ENCODE measurements at places on chromosomes 13 and 19. TPM values are rescaled to one million over a fixed set of nuclear protein-coding genes. Genes with fewer than 3 reads are reported as not detected.

DNA sequence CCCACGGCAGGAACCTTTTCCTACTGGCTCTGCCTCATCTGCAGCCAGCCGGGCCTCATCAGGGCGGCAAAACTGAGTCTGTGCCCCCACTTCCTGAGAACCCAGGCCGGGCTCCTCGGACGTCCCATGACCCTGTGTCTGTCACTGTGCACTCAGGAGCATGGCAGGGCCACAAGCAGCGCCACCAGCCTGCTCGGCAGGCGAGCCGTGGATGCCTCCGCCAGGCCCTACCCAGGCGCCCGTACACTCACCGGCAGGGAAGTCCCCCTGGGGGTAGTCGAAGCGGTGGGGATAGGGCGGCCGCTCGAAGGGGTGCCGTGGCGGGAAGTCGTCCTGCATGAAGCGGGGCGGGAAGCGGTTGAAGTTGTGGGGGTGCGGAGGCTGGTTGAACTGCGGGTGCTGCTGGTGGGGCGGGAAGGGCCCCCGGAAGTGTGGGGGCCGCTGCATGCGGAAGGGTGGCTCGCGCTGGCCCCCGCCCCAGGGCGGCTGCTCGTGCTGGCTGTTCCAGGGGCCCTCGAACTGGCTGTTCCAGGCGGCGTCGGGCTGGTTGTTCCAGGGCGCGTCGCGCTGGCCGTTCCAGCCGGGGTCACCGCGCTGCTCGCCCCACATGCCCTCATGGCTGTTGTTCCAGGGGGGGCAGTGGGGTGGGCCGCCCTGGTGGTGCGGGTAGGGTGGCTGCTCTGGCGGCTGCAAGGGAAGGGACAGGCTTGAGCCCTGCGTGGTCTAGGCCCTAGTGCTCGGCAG, 17.1 kb downstream of the CHERP start:
- no peak overlapping the region for H3K27ac ChIP-seq
- no peaks in the 10 kb centered on the region for H3K4me1 ChIP-seq
- DNase-seq = no peak
- H3K4me3 ChIP-seq = no peak overlapping the region

- H3K4me1 ChIP-seq = no peaks in the 10 kb centered on the region
- H3K4me3 ChIP-seq = no peak overlapping the region
- no peak for DNase-seq
- H3K27ac ChIP-seq = no peak overlapping the region
- H3K36me3 ChIP-seq = no peaks in the 10 kb centered on the region
- H3K27me3 ChIP-seq = no peaks in the 10 kb centered on the region
These were observed 241.9 kb downstream of the UQCRFS1 start for GRCh38 chr19:28971049-28971448.

PROZ gene
- polyA plus RNA-seq = 0.17 TPM

- no peak overlapping the region for H3K4me3 ChIP-seq
- no peak overlapping the region for H3K27ac ChIP-seq
- H3K4me1 ChIP-seq = peaks cover 17% of the 10 kb centered on the region
- H3K36me3 ChIP-seq = peaks cover 32% of the 10 kb centered on the region
- no peaks in the 10 kb centered on the region for H3K27me3 ChIP-seq
- DNase-seq = no peak
These were observed 12.7 kb downstream of the ZNF574 start for GRCh38 chr19:42088471-42089190.

DNA sequence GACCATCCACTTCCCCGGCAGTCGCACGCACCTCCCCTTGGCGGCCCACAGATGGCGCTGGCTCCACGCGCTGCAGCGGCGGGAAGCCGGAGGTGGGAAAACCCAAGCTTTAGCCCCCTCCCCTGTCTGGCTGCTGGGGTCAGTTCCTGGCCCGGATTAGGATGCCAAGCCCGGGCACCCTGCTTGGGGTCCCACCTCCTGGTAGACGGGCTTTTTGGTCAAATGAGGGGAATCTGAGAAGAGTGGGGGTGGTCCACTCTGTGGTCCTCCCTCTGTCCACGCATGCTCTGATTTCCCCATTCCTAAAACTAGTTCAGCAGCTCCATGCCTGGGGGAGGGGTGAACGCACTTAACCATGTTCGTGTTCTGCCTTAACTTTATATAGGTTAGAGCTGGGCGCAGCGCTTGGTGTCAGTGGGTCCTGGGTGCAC, 8.1 kb upstream of the ADGRE2 start:
- no peaks in the 10 kb centered on the region for H3K36me3 ChIP-seq
- peak; percentile 41 for DNase-seq
- peaks cover 54% of the 10 kb centered on the region for H3K4me1 ChIP-seq
- H3K27ac ChIP-seq = peak overlapping the region; percentile 92
- H3K27me3 ChIP-seq = no peaks in the 10 kb centered on the region

GRCh38 chr19:20078581-20079031, 806 bp downstream of the ZNF90 start:
- H3K36me3 ChIP-seq = no peaks in the 10 kb centered on the region
- peaks cover 17% of the 10 kb centered on the region for H3K4me1 ChIP-seq
- no peak for DNase-seq

DNA sequence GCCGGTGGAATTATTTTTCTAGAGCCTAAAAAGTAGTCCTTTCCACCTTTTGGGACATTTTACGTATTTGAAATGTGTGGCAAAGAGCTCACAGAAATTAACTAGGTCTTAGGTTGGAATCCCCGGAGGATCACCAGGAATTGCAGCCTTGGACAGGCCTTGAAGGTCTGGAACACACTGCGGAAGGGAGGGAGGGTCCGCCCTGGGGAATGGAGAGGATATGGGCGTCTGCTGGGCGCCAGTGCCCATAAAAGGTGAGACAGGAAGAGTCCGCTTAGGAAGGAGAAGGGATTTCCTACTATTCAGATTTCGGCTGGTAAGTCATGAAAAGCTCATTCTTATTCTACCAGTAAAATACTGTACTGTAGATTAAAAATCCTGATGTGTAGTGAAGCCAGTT, 111.9 kb downstream of the COL4A2 start:
- H3K27ac ChIP-seq = no peak overlapping the region
- no peaks in the 10 kb centered on the region for H3K36me3 ChIP-seq
- no peak overlapping the region for H3K4me3 ChIP-seq
- H3K27me3 ChIP-seq = peaks cover 37% of the 10 kb centered on the region

DNA sequence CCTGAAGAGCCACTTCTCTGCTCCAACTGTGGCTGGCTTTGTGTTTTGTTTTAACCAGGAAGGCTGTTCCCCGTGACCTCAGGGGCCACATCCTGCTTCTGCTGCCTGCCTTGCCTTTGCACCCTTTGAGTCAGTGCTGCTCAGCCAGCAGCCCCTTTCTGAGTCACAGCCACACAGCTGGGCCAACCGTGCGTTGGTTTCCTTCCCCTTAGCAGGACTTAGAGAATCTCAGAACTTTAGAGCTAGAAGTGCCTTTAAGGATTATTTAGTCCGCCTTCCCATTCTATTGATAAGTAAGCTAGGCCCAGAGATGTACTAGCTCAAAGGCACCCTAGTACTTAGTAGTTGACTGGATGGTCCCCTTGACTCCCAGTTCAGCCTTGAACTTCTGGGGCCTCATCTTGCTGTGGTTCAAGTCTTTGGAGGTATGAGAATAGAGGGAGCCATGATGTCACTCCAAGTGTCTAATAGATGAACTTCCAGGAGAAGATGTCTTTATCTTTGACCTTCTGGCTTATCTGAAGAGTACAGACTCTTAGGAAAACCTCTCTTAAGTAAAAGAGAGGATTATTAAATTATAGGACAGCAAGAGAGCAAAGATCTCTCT, 8.0 kb downstream of the RGCC start:
- H3K27ac ChIP-seq = peak overlapping the region; percentile 89
- peak overlapping the region; percentile 22 for H3K4me3 ChIP-seq
- H3K4me1 ChIP-seq = peaks cover 49% of the 10 kb centered on the region
- H3K36me3 ChIP-seq = peaks cover 3% of the 10 kb centered on the region
- peak; percentile 97 for DNase-seq
- no peaks in the 10 kb centered on the region for H3K27me3 ChIP-seq

- H3K27ac ChIP-seq = no peak overlapping the region
- H3K36me3 ChIP-seq = no peaks in the 10 kb centered on the region
- H3K4me3 ChIP-seq = no peak overlapping the region
- H3K4me1 ChIP-seq = no peaks in the 10 kb centered on the region
- no peak for DNase-seq
- H3K27me3 ChIP-seq = no peaks in the 10 kb centered on the region
These were observed 129.2 kb downstream of the COL4A1 start for GRCh38 chr13:110177790-110178189.

- peak; percentile 93 for DNase-seq
- no peaks in the 10 kb centered on the region for H3K36me3 ChIP-seq
- H3K4me1 ChIP-seq = peaks cover 72% of the 10 kb centered on the region
- no peaks in the 10 kb centered on the region for H3K27me3 ChIP-seq
These were observed 1.4 kb upstream of the LRG1 start for GRCh38 chr19:4541114-4541805.

DNA sequence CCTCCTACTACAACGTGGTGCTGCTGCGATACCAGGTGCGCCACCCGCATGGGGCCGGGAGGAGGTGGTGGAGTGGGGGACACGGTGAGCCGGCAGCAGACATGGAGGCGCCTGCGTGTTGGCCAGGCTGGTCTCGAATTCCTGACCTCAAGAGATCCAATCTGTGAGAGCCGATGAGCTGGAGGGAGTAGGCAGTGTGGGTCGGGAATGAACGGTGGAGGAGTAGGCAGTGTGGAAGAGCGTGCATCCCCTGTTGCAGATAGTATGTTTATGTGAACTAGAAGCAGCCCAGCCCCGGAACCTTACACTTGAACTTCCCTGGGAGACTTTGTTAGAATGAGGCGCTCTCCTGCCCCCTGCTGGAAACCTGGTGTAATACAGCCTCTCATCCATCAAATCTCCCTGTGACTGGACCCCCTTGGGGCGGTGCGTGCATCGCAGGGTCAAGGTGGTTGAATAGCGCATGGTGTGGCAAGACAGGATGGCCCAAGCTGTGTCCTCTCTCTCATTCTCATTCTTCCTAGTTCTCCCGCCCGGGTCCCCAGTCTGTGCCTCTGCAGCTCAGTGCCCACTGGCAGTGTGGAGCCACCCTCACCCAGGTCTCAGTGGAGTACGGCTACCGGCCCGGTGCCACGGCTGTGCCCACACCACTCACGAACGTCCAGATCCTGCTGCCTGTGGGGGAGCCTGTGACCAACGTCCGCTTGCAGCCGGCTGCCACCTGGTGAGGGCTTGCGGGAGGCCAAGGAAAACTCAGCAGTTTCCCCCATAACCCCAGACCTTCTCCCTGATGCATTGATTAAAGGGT, 10.5 kb upstream of the B3GNT3 start:
- no peak overlapping the region for H3K4me3 ChIP-seq
- no peak overlapping the region for H3K27ac ChIP-seq
- H3K36me3 ChIP-seq = peaks cover 61% of the 10 kb centered on the region
- no peaks in the 10 kb centered on the region for H3K27me3 ChIP-seq
- peak; percentile 56 for DNase-seq

- H3K4me1 ChIP-seq = peaks cover 8% of the 10 kb centered on the region
- H3K27ac ChIP-seq = no peak overlapping the region
- no peak overlapping the region for H3K4me3 ChIP-seq
- no peak for DNase-seq
These were observed 7.5 kb downstream of the IGLON5 start for GRCh38 chr19:51318687-51319648.

- H3K36me3 ChIP-seq = peaks cover 71% of the 10 kb centered on the region
- no peak overlapping the region for H3K4me3 ChIP-seq
- H3K27me3 ChIP-seq = no peaks in the 10 kb centered on the region
- no peaks in the 10 kb centered on the region for H3K4me1 ChIP-seq
- DNase-seq = no peak
- no peak overlapping the region for H3K27ac ChIP-seq
These were observed 98.9 kb downstream of the ESD start for GRCh38 chr13:46698014-46698413.

DNA sequence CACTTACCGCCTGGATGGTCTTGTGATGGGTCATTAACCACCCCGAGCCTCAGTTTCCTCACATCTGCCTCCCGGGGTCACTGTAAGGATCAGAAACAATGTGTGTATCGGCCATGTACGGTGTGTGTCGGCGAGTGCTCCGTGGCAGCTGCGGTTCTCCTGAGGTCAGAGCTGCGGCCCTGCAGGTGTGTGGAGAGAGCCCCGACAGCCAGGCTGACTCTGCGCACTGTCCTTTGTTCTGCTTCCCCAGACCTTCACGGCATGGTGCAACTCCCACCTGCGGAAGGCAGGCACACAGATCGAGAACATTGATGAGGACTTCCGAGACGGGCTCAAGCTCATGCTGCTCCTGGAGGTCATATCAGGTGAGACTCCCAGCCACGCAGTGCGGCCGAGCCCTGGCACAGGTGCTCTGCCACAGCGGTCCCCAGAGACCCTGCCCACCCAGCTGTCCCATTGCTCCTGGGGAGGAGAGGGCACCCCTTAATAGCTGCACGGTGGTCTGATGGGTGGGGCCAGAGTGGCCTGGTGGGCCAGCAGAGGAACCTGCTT, 43.8 kb downstream of the CAPN12 start:
- H3K4me1 ChIP-seq = peaks cover 14% of the 10 kb centered on the region
- no peaks in the 10 kb centered on the region for H3K27me3 ChIP-seq
- DNase-seq = no peak
- no peak overlapping the region for H3K4me3 ChIP-seq
- no peak overlapping the region for H3K27ac ChIP-seq
- peaks cover 78% of the 10 kb centered on the region for H3K36me3 ChIP-seq

ZNF146 gene
- 12.2 TPM for polyA plus RNA-seq

KASH5 gene
- polyA plus RNA-seq = not detected

GRCh38 chr19:16143399-16144215, at the start of gene HSH2D:
TSS of gene HSH2D (plus strand) at chr19:16143685. CDS start at chr19:16148751, 5,066 bp downstream.
- DNase-seq = peak; percentile 78
- H3K4me3 ChIP-seq = peak within 1 kb of the TSS; percentile 37
- peaks cover 90% of the 10 kb centered on the region for H3K4me1 ChIP-seq
- H3K27ac ChIP-seq = peak within 1 kb of the TSS; percentile 68
- no peaks in the 10 kb centered on the region for H3K36me3 ChIP-seq

DNA sequence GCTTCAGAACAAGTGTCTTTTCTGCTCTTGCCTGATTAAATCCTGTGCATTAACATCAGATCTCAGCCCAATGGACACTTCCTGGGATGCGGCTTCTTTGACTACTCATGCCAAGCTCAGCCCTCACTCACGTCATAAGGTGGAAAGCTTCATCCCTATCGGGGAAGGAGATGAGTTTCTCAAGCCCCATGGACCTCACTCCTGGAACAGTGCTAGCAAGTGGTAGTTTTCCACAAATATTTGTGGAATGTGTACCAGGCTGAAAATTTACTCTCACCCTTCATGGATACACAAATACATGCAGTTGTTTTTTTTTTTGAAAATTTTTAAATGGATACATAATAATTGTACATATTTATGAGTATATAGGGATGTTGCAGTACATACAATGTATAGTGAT, 34.6 kb upstream of the FARP1 start:
- no peak overlapping the region for H3K4me3 ChIP-seq
- no peaks in the 10 kb centered on the region for H3K4me1 ChIP-seq
- H3K36me3 ChIP-seq = no peaks in the 10 kb centered on the region
- H3K27me3 ChIP-seq = no peaks in the 10 kb centered on the region

DNA sequence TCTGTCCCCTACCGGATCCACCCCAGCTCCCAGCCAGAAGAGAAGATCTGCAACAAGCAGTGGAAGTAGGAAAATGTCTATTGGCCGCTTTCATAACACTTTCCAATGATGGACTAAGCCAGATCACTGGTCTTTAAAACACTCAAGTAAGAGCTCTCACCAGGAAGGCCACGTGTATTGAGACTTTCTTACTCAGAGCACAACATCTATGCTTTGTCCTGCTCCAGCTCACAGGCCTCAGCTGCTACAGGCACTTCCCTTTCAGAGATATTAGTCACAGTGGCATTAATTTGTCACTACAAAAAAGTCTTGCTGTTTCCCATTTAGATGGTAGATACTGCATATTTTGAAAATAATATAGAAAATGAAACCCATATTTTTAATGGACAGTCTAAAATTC, 164.2 kb downstream of the ABCC4 start:
- no peaks in the 10 kb centered on the region for H3K27me3 ChIP-seq
- no peaks in the 10 kb centered on the region for H3K36me3 ChIP-seq
- H3K4me3 ChIP-seq = no peak overlapping the region
- H3K4me1 ChIP-seq = peaks cover 3% of the 10 kb centered on the region

- no peak overlapping the region for H3K4me3 ChIP-seq
- no peak overlapping the region for H3K27ac ChIP-seq
- H3K4me1 ChIP-seq = no peaks in the 10 kb centered on the region
- DNase-seq = no peak
These were observed 10.6 kb downstream of the FZR1 start for GRCh38 chr19:3516675-3517207.

SBSN gene
- not detected for polyA plus RNA-seq

Measured in CD14-positive monocyte (primary cell).